Activated CD8-positive, alpha-beta memory T cell treated with anti-CD3 and anti-CD28 coated beads, Interleukin-2, amount 10 ng/mL, durations not matched to agents 7 days and 5 days (primary cell): ENCODE measurements at places on chromosomes 2 and 18.

DNA sequence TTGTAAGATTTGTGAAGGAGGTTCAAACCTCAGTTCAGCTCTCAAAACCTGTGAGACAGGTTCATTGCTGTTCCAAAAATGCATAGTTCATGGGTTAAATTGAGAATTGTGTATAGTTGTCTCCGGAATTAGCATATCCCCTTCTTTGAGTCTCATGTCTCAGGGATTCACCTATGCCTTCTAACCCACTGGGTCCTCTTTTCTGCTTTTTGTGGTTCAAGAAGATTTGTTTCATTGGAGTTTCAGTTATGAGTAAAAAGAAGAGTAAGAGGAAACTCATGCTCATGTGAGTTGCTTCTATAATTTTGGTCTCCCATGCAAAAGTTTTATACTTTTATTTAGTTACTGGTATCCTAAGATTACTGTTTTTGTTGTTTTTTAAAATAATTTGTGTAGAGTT is 1219.8 kb upstream of the ZEB2 start:
- no peak for DNase-seq

GRCh38 chr18:46636040-46636630 is 20.9 kb downstream of the LOXHD1 start:
- DNase-seq = no peak

- no peak for DNase-seq
These were observed 45.5 kb downstream of the OSR1 start for GRCh38 chr2:19312949-19313348.

- no peak for DNase-seq
These were observed 870.2 kb downstream of the CBLN2 start for GRCh38 chr18:71673954-71674353.

DNA sequence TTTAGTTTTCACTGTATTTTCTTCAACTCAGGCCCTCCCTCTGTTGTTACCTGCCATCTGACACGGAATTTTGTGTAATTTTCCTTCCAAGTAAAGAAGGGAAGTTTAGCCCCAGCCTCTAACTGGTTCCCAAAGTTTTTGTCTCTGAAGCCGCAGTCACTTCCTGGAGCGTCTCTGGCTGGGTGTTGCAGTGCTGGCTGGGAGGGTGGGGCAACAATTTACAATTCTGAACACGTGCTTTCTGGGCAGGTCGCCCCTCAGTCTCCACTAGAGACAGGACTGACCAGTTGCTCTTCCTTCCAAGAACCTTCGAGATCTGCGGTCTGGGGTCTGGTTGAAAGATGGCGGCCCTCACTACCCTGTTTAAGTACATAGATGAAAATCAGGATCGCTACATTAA is 3.5 kb downstream of the CNDP2 start:
- DNase-seq = peak; percentile 83

DNA sequence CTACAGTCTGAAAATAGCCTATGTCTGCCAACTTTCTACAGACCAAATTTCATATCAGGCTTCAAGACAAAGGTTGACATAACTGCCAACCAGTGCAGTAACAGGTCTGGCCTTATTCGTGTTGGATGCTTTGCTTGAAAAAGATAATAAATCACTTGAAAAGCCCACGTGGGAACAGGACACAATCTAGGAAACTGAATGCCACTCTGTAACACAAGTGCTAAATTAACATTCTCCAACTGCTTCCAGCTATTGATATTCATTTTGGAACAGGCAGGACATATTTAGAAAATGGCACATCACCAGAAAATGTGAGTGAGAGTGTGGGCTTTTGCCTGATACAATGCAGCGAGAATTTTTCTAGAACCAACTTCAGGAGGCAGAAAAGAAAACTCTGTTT is 165.9 kb upstream of the CCDC150 start:
- no peak for DNase-seq

DNA sequence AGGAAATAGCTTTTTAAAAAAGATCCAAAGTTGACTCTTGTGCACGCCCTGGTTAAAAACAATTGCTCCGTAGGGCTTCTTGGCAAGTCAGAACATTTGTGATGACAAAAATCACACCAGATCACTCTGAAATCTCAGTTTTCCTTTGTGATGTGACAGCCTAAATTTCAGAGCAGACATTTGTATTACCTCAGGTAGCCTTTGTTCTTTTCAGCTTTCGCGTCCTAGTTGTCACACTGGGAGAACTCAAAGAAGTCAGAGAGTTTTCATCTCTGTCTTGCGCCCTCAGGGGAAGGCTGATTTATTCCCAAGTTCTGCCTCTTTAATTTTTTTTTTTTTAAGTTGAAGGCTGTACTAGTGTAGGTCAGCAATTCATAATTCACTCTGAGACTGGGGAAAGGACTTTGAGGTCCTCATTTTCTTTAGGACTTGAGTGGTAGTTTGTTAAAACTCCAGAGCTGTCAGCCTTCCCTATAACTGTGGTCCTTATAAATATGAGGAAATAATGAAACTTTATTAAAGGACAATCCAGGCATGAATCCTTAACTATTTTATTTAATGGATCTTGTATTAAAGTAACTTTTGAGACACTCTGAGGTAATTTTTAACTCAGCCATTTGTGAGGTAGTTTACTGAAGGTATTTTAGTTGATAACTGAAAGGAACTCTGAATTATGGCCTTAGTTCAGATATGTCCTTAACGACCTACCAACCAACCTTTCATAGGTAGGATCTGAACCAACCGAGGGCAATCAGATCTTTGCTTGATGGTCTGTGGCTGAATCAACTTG is 525.1 kb upstream of the FAM98A start:
- no peak for DNase-seq

DNA sequence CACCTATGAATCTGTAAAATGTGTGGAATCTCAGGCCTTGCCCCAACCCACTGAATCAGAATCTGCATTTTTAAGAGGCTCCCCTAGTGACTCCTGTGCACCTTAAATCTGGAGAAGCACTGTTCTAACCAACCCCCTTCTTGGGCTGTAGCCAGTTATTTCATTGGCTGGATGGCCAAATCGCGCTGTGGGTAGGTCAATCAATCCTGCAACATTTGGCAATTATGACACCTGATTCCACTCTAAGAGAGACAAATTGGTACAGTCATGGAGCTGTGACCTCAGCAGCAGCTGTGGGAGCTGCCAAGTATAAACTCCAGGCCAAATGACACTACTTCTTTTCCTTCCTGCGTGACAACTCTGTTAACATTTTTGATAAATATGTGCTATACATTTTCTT is 208.7 kb downstream of the CLIP4 start:
- DNase-seq = no peak
